ENCODE measurements at places on chromosomes 2 and 18.
A peak's percentile ranks its signal among the peaks of the same experiment; 100 is the strongest.

- DNase-seq = no peak
Observed at GRCh38 chr2:47061944-47062678, 93.0 kb downstream of the STPG4 start.

DNA sequence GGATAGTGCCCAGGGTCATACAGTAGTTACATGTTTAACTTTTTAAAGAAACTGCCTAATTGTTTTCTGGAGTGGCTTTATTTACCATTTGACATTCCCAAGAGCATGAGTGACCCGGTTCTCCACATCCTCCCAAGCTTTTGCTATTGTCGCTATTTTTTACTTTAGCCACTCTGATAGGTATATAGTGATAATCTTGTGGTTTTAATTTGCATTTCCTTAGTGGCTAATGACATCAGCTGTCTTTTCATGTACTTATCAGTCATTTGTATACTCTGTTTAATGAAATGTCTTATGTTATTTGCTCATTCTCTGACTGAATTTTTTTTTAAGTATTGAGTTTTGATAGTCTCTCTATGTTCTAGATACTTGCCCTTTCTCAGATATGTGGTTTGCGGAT is 109.7 kb upstream of the HS6ST1 start:
- DNase-seq = no peak

GRCh38 chr2:29777161-29777560 is 144.2 kb downstream of the ALK start:
- no peak for DNase-seq

GRCh38 chr2:208057108-208057507 is 31.8 kb upstream of the PLEKHM3 start:
- DNase-seq = no peak

DNA sequence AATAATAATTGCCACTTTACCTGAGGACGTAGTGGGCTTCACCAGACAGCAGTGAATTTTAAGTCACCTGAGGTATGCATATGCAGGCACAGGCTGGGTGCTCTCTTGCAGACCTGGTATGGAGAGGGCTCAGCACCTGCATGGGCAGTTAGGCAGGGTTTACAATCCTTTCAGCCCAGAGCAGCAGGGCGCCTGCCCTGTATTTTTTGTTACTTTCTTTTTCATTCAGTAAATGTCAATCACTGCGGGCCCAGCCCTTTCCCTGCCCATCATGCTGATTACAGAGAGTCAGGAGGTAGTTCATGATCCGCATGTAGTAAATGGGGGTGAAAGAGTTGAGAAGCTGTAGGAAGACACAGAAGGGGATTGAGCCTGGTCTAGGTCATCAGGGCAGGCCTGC is 147.0 kb upstream of the ALPP start:
- DNase-seq = no peak

GRCh38 chr2:216632952-216633615 is at the start of gene IGFBP2:
Gene IGFBP2 (plus strand): TSS chr2:216633420. CDS start chr2:216633524, 104 bp downstream.
- DNase-seq = no peak

GRCh38 chr2:217329023-217329431 is 469.2 kb upstream of the TNP1 start:
- no peak for DNase-seq

GRCh38 chr2:16739778-16740581 is 74.3 kb upstream of the CYRIA start:
- no peak for DNase-seq

- DNase-seq = no peak
Observed at GRCh38 chr2:237594514-237594871, 4.0 kb upstream of the RAB17 start.

GRCh38 chr2:155157065-155157464 is 458.6 kb downstream of the KCNJ3 start:
- DNase-seq = no peak

- no peak for DNase-seq
Observed at GRCh38 chr2:43268066-43268953, 41.9 kb upstream of the ZFP36L2 start.

DNA sequence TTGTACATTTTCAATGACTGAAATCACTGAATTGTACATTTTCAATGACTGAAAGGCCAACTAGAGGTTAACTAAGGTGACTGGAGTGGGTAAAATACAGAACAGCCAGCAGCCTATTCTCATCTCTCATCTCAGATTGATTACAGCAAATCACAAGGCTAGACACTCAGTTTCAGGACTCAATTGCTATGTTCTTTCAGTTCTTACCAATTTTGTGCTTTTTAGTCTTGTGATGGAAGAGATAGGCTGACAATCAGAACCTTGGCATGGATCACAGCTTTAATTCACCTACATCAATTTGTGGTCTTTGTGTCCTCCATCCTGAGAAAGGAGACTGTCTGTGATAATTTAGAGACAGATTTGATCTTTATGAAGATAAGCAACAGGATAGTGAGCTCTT is 124.7 kb downstream of the GULP1 start:
- DNase-seq = no peak

- DNase-seq = no peak
Observed at GRCh38 chr2:192206399-192206798, 11.7 kb upstream of the TMEFF2 start.

- DNase-seq = no peak
Observed at GRCh38 chr2:105783151-105783738, 38.5 kb downstream of the NCK2 start.

GRCh38 chr18:52063923-52064322 is 276.1 kb upstream of the DCC start:
- no peak for DNase-seq

GRCh38 chr2:179521944-179522343 is 257.3 kb upstream of the SESTD1 start:
- DNase-seq = no peak

GRCh38 chr18:28365411-28365831 is 188.5 kb upstream of the CDH2 start:
- DNase-seq = no peak

- DNase-seq = no peak
Observed at GRCh38 chr2:105641389-105641811, 103.3 kb upstream of the NCK2 start.

GRCh38 chr18:76351961-76352581 is 143.0 kb downstream of the ZNF516 start:
- DNase-seq = no peak

- DNase-seq = no peak
Observed at GRCh38 chr2:180653481-180653880, 326.9 kb upstream of the UBE2E3 start.

DNA sequence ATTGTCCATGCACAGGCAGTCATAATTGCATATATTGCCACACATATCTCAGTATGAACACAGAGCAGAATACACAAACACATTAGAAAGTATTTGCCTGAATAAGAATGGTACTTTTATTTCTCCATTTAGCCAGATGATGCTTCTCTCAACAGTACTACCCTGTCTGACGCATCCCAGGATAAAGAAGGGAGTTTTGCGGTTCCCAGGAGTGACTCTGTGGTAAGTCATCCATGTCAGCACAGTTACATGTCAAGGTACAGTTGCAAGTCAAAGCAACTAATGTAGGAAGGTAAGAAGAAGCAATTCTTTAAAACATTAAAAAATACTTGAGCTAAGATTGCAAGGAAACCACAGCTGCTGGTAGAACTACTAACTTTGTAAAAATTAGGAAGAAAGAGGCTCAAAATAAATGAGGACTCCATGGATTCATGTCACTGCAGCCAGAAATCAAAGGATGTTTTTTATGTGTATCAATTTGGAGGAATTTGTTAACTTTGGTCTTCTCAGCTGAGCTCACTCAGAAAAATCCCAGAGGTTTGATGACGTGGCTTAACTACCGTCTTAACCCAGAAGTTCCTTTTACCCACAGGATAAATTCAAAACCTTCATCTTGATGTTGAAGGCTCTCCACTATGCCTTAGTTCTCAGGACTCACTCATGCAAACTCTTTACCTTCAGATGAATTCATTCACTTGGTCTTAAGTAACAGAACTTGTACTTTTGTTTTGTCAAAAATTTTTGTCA is 130.3 kb downstream of the ARHGAP28 start:
- no peak for DNase-seq

- no peak for DNase-seq
Observed at GRCh38 chr18:65021021-65021420, 729.8 kb upstream of the CDH7 start.

- DNase-seq = no peak
Observed at GRCh38 chr2:11703700-11704099, 33.7 kb upstream of the NTSR2 start.

- DNase-seq = no peak
Observed at GRCh38 chr2:209044307-209044706, 379.5 kb upstream of the MAP2 start.

DNA sequence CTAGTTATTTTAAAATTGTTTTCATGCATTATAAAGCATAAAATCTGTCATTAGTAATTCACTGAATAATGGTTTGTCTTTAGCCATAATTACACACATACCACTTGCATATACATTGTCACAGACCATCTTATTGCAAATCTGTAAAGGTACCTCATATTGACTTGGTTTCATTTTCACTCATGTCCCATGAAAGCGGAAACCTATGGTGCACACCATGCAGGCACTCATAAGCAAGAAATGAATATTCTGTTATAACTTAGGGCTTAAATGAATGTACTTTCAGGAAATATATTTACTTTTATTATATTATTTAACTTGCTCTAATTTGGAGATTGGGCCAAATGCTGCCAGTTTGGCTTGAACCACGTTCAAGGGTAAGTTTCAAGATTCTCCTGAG is 29.2 kb upstream of the STK17B start:
- peak; percentile 51 for DNase-seq

- DNase-seq = no peak
Observed at GRCh38 chr18:48723837-48724236, 185.0 kb downstream of the CTIF start.

DNA sequence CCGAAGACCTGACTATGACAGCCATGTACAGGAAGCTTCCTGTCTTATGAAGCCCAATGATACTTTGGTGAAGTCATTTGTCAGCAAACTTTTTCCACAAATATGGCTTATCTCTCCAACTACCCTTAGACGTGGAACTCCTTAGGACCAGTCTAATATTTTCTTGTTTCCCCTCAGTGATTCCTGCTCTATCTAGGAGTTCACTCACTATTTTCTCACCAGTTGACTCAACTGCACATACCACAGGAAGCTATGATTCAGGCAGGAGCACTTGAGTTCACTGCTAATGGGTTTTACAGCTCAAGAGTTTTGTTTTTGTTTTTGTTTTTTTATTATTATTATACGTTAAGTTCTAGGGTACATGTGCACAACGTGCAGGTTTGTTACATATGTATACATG is 109.3 kb downstream of the ANTXR1 start:
- DNase-seq = no peak

GRCh38 chr2:41222593-41222992 is 770.7 kb upstream of the SLC8A1 start:
- DNase-seq = no peak

- no peak for DNase-seq
Observed at GRCh38 chr2:65458999-65459398, 26.6 kb upstream of the SPRED2 start.

GRCh38 chr2:201049455-201049854 is 22.0 kb downstream of the HYCC2 start:
- no peak for DNase-seq

DNA sequence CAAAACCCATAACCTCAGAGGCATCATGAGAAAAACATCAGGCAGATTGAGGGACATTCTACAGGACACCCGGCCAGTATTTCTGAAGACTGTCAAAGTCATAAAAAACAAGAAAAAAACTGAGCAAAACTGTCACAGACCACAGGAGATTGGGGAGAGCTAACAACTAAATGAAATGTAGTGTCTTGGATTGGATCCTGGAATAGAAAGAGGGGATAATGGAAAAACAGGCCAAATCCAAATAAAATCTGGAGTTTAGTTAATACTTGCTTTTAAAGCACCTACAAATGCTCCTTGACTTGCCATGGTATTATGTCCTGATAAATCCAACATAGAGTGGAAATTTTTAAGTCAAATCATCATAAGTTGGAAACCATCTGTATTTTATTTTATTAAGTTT is 17.6 kb upstream of the CXCR1 start:
- no peak for DNase-seq

GRCh38 chr2:95667480-95667879 is 75.7 kb downstream of the TRIM43 start:
- no peak for DNase-seq

DNA sequence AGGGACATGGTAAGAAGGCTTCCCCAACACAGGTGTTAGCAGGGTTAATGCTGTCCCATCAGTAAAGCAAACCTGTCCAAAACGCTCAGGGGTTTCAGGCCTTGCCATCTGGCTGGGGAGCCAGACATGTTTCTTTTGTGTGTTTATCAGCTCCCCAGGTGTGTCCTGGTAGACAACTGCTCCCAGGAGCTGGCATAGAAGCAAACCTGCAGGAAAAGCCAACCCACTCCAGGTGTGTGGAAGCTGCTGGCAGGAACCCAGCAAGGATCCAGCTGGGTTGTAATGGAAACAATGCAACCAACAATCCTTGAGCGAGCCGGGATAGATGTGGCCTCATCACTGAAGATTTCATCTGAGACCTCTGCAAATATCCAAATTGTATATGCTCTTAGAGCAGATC is 123.1 kb downstream of the RAB3GAP1 start:
- no peak for DNase-seq

DNA sequence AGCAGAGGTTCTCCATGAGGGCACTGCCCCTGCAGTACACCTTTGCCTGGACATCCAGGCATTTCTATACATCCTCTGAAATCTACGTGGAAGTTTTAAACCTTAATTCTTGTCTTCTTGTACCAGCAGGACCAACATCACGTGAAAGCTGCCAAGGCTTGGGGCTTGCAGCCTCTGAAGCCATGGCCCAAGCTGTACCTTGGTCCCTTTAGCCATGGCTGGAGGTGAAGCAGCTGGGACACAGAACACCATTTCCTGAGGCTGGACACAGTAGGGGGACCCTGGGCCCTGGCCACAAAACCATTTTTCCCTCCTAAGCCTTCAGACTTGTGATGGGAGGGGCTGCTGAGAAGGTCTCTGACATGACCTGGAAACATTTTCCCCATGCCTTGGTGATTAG is 32.8 kb upstream of the CCDC141 start:
- no peak for DNase-seq

DNA sequence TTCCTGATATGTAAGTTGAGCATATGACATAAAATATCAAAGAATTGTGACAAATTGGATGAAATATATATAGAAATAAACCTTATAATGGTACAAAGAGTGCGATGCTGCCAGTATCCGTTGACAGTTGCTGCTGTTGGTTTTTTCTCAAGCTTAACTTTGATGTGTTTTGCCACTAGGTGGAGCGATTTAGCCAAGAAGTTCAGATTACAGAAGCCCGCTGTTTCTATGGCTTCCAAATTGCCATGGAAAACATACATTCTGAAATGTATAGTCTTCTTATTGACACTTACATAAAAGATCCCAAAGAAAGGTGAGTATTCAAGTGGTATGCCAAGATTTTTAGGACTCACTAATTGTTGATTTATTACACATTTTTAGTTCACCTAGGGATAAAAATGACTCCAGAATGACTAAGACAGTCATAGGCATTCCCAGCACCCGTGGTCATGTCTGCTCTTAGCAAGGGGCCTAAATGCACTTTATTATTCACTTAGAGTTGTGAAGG is 2.1 kb downstream of the RRM2 start:
- peak; percentile 81 for DNase-seq

- no peak for DNase-seq
Observed at GRCh38 chr2:188046437-188046836, 245.2 kb upstream of the GULP1 start.

- no peak for DNase-seq
Observed at GRCh38 chr18:13606604-13607254, 119.6 kb downstream of the FAM210A start.

- DNase-seq = no peak
Observed at GRCh38 chr2:68386365-68386764, 21.3 kb downstream of the PLEK start.

- DNase-seq = no peak
Observed at GRCh38 chr18:77365667-77366066, 116.0 kb downstream of the GALR1 start.

Measured in B cell (primary cell).